ENCODE measurements at places on chromosomes 4 and X.
A peak's percentile ranks its signal among the peaks of the same experiment; 100 is the strongest.

GRCh38 chrX:51024106-51024696, 113.7 kb downstream of the BMP15 start:
- peak; percentile 29 for DNase-seq

GRCh38 chr4:132651196-132651595, 497.9 kb upstream of the PCDH10 start:
- peak; percentile 9 for DNase-seq

- DNase-seq, result no peak
Measured at GRCh38 chrX:29952016-29952415, 263.3 kb upstream of the MAGEB2 start.

DNA sequence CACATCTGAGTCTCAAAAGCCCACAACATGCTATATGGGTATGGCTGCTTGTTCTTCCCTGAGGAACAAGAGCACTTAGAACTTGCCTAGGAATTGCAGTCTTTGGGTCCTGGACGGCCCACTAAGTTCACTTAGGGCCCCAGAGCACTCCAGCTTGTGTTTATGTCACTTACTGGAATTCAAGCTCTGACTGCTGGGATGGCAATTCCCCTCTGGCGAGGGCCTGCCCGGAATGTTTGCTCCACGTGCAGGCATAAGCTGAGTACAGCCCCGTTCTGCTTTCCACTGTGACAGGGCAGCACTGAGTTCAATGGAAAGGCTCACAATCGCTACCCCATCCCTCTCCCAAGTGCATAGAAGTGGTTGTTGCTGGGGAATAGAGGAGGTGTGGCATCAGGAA, 25.9 kb upstream of the RASSF6 start:
- DNase-seq, result no peak

GRCh38 chr4:182569561-182569960, 326.4 kb downstream of the TENM3 start:
- DNase-seq, result no peak

DNA sequence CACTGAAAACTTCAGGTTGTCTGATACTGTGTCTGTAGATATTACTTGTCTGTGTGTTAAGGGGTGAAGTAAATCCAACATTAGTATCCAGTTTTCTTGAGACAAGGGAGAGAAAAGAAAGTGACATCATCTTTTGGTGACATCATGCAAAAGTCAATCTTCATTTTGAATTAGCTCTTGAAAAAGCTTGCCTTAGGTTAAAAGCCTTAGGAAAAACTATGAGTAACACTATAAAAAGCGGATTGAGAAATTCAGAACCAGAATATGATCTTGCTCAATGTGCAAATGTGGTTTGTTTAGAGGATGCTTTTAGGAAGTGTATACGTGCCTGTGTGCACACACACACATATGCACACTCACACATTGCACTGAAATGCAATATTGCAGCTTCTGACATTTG, 345.8 kb upstream of the CASK start:
- no peak for DNase-seq

- DNase-seq, result no peak
Measured at GRCh38 chr4:159159611-159160010, 56.7 kb downstream of the RAPGEF2 start.

- DNase-seq, result no peak
Measured at GRCh38 chr4:13248621-13249298, 235.4 kb downstream of the RAB28 start.

DNA sequence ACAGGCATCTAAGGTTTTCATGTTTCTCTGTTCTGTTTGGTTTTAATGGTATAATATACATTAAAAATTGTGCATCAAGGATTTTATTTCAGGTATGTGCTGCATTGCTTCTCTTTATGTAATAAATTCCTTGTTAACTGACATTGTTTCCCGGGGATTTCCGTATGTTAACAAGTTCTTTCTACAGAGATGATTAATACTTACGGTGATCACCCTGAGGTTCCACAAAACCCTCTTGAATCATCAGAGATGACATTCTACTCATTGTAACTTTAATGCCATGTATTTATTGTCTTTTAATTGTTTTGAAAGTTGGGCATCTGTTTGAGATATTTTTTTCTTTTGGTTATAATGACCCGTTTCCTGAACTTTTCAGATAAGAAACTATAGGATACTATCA, 37.5 kb downstream of the ARHGAP10 start:
- DNase-seq, result no peak

- peak; percentile 61 for DNase-seq
Measured at GRCh38 chr4:78612398-78613178, 61.0 kb downstream of the ANXA3 start.

DNA sequence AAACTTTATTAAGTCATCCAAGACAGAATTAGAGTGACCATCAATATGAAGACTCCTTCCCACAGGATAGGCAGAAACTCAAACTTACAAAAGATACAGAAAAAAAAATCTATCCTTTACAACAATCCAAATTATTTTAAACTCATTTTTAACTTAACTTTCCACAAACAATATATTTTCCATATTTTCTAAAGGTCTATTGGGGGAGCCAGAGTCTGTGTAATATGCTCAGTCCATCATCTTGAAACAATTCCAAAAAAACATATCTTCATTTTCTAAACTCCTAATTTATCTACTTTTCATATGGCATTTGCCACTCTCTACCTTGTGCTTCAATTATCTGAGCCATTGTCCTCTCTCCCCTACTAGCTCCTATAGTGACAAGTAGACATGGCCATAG, 378.1 kb downstream of the PDGFC start:
- no peak for DNase-seq

DNA sequence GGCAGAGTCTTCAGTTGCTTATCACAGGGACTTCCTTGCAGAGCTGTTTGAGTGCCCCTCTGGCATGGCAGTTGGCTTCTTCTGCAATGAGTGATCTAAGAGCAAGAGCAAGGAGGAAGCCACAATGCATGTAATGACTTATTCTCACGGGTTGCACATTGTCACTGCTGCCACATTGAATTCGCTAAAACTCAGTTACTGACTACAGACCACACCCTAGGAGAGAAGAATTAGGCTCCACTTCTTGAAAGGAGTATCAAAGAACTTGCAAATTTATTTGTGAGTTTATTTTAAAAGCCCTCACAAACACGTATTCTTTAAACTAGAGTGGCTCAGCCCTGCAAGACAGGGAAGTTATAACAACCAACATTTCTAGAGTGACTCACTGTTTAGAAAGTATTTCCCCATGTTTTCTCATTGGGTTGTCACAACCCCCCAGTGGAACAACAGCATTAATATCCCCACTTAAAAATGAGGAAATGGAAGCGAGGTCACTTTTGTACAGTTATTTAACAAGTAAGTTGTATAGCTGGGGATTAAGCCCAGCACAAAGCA, 32.4 kb upstream of the RBPJ start:
- DNase-seq, result no peak

DNA sequence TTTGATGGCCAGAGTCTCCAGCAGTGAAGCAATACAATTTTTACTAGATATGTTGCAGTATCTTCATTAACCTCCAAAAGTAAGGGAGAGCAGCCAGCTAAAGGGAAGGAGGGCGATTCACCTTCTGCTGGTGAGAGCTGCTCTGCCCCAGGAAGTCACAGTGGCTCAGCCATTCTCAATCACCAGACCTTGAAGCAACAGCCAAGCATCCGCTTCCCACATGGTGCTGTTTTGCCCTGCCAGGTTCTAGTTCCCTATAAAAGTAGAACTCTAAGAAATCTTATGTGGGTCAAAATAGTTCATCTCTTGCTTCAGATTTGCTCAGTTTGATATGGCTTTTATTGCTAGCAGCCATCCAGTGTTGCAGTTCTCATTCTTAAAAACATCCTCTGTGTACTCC, 166.8 kb downstream of the STIM2 start:
- DNase-seq, result no peak

GRCh38 chr4:119627267-119628255, 1.0 kb downstream of the PDE5A start:
- peak; percentile 74 for DNase-seq

DNA sequence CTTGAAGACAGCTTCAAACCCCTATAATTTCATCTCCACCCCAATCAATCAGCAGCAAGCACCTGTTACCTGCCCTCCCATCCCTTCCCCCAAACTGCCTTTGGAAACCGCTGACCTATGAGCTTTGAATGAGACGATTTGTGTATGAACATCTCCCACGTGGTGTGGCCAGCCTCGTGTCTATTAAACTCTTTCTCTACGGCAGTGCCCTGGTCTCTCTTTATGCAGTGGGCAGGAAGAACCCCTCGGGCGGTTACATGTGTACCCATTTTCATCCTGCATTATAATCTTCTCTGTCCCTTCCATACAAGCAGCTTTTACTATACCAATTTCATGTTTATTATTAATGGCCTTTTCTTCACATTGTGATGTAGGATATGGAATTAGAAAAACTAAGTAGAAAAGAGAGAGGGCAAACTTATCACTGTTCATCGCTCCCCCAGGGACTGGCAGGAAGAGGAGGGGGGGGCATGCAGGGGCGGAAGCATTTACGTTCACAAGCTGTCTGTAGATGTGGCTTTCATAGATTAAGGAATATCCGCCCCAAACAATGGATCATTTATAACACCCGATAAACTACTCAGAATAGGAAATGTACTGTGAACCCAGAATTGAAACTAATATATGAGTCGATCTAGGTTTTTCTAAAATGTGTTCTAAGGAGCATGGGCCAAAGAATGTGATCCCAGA, 95.5 kb upstream of the ZNF518B start:
- no peak for DNase-seq

GRCh38 chr4:17058536-17058915, 160.1 kb upstream of the LDB2 start:
- no peak for DNase-seq

DNA sequence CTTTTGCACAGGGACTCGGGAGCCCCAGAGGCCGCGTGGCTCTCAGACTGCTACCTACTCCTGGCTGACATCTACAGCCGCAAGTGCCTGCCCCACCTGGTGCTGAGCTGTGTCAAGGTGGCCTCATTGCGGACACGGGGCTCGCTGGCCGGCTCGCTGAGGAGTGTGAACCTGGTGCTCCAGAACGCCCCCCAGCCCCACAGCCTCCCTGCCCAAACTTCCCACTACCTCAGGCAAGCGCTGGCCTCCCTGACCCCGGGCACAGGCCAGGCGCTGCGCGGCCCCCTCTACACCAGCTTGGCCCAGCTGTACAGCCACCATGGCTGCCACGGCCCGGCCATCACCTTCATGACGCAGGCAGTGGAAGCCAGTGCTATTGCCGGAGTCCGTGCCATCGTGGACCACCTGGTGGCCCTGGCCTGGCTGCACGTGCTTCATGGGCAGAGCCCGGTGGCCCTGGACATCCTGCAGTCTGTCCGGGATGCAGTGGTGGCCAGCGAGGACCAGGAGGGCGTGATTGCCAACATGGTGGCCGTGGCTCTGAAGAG, 28.8 kb downstream of the SH3TC1 start:
- DNase-seq, result no peak

GRCh38 chr4:105122350-105122749, 24.3 kb upstream of the TET2 start:
- no peak for DNase-seq

- DNase-seq, result no peak
Measured at GRCh38 chr4:102842367-102842766, 15.0 kb upstream of the UBE2D3 start.

- DNase-seq, result peak; percentile 44
Measured at GRCh38 chr4:79688691-79689090, 280.7 kb upstream of the GK2 start.

Data from kidney (tissue), 22 donors.